Lower lobe of right lung (tissue), 2 donors: ENCODE measurements at places on chromosomes 12 and 14.

GRCh38 chr14:51727526-51727925 is 75.8 kb downstream of the FRMD6 start:
- DNase-seq: no peak

DNA sequence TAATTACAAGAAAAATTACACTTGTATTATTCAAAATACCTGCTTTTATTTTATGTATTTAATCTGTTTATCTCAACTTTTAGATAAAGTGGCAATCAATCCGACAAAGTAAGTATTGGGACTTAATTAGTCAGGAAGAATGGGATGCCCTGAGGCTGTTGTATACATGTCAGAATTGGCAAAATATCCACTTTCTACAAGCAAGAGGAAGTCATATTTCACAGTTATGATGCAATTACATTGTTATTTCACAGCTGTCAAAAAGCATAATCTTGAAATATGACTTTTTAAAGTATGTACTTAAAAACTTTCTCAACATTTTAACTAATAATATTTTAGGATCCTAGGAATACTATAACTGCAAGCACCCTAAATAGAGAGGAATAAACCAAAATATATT is 357.1 kb upstream of the MGAT4C start:
- no peak for DNase-seq

DNA sequence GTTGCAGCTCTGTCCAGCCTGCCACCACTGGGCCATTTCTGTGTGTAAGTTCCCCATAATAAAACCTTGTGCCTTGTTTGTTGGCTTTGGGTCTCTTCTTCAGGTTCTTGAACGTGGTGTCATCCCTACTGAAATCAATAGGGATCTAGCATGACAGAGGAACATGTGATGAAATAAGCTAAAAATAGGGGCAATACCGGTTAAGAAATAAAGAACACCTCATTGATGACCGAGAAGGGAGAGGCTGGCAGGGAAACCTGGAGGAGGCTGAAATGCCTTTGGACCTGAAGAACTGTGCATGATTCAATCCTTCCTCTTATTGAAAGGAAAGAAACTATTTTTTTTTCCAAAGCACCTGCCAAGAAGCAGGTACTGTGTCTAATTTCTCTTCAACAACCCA is 172.3 kb downstream of the PPM1H start:
- no peak for DNase-seq

DNA sequence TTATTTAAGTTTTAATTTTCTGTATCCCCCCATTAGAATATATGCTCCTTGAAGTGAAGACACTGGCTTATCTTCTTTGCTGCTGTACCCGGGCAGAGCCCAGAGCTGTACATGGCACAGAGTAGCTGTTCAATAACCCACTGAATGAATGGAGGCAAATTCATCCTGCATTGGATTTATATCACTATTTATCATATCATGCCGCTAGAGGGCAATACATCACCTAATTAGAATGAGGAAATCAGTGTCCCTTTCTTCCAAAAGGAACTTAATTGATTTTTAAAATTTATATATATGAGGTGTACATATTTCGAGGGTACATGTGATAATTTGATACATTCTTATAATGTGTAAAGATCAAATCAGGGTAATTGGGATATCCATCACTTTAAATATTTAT is 89.2 kb upstream of the TMEM260 start:
- no peak for DNase-seq

- no peak for DNase-seq
These were observed 2.4 kb downstream of the NAA30 start for GRCh38 chr14:57392830-57393229.

DNA sequence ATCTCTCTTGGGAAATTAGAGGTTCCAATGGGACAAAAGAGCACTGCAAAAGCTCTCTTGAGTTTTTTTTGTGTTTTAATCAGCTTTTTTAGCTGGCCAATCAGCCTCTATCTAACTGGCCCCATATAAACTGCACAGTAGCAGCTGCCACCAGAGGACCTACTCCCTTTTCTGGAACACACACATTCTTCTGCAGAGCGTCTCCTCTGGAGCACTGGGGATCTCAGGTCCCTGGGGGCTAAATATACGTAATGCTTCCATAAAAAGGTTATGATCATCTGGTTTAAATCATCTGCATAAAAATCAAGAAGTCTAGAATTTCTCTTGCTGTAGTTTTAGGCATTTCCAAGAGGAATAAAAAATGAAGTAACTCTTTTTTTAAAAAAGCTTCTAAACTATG is 32.3 kb downstream of the TSPAN8 start:
- DNase-seq: no peak

GRCh38 chr12:3931206-3931605 is 58.0 kb upstream of the PARP11 start:
- no peak for DNase-seq

- DNase-seq: no peak
These were observed 295.0 kb downstream of the RPAP3 start for GRCh38 chr12:47410862-47411261.

DNA sequence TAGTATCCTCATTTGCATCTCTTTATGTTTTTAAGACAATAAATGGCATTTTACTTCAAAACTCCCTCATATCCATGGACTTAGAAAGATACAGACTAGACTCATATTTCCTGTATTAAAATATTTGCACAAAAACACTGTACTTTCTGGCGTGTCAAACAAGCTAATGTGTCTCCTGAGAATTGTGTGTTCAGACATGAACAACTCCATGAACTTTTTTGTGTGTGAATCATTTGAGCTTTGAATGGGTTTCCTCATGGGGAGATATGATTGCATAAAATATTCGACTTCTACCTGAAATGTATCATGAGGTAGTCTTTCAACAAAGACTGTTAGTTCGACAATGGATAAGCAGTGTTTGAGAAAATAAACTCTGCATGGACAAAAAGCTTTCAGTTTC is 58.8 kb downstream of the TMEM30B start:
- no peak for DNase-seq

DNA sequence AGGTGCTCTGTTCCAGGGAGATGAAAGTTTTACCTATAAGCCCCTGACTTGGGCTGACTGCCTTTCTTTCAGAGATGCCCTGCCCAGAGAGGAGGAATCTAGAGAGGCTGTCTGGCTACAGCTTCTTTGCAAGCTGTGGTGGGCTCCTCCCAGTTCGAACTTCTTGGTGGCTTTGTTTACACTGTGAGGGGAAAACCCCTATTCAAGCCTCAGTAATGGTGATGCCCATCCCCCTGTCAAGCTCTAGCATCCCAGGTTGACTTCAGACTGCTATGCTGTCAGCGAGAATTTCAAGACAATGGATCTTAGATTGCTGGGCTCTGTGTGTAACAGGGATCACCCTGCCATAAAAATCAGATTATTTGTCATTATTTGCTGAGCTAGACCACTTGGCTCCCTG is 377.6 kb downstream of the FLRT2 start:
- no peak for DNase-seq

GRCh38 chr14:77562681-77563080 is 53.8 kb downstream of the SPTLC2 start:
- no peak for DNase-seq

DNA sequence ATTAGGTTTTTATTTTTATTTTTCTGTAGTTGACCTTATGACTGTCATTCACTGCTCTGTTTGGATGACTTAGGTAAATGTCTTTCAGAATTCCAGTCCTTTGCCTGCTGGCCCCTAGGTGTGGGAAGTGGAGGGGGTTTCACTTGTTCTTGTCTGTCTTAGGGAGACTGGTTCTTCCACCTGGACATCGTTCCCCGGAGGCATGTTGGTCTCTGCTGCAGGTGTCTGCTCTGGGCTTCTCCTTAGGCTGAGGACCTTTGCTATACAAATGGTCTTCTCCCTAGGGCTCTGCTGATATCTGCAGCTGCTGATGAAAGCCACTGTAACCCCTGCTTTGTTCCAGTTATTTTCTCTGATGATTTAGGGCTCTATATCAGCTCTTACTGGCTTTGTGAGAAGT is 97.1 kb downstream of the OTOGL start:
- no peak for DNase-seq

DNA sequence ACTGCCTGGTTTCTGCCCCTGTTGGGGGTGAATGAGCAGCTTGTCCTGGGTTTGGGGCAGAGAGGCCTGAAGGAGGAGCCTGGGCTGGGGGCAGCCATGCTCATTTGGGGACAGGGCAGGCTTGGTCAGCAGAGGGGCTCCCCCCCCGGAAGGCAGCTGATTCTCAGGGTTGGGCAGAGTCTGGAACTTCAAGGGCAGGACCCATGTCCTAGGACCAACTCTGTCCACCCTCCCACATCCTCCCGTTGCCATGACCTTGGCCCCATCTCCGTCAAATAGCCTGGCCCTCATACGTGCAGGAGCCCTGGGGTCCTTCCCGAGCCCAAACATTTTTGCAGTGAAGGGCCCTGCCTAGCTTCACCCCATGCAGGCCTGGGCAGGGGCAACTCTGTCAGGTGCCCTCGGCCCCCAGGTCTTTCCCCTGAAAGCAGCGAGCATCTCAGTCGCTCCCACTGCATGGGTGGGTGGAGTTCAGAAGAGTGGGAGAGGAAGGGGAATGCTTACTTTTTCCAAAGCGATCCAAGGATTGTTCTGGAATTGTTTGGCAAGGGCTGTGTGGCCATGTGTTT is 32.6 kb downstream of the TNFAIP2 start:
- no peak for DNase-seq

DNA sequence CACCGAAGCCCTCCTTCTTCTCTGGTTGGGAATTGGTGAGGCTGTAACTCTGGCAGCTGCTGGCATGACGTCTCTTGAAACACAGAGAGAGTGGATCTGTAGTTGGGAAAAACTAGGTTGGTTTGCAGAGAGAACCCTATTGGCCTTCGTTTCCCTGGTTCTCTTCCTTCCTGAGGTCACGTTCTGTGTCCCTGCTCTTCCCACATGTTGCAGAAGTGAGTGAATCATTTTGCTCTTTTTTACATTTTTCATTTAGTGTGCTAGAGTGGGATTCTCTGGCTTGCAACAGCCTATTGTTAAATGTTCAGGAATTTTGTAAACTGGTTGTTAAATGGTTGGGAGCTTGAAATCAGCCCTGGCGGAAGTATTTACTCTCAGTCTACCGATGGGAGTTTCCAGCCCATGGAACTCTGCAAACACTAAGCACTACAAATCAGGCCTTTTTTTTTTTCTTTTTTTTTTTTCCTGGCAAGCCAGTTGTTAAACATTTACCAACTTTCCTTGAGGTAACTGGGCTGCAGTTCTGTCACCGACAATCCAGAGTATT is 26.8 kb upstream of the CKAP4 start:
- DNase-seq: no peak

- DNase-seq: no peak
These were observed 41.9 kb upstream of the ZFP36L1 start for GRCh38 chr14:68834816-68835215.

GRCh38 chr14:74636424-74637177 is 24.6 kb upstream of the LTBP2 start:
- no peak for DNase-seq

DNA sequence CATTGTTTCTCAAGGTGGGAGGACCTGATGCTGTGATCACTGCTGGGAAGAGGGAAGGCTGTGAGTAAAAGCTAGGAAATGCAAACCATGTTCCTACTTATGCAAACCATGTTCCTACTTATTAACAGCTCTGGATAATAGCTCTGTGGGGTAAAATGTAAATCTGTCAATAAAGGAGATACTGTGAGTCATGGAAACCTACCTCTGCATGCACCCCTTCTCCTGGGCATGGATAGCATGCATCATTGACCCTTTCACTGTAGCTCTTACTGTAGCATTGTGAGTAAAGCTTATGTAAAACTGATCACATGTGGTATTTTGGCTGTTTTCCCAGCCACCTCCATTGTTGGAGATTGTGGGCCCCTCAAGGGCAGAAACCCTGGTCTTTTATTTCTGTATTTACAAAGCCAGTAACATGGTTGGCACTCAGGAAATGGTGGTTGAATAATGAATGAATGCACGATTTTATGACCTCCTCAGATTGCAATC is 253.7 kb downstream of the GRIN2B start:
- DNase-seq: no peak

DNA sequence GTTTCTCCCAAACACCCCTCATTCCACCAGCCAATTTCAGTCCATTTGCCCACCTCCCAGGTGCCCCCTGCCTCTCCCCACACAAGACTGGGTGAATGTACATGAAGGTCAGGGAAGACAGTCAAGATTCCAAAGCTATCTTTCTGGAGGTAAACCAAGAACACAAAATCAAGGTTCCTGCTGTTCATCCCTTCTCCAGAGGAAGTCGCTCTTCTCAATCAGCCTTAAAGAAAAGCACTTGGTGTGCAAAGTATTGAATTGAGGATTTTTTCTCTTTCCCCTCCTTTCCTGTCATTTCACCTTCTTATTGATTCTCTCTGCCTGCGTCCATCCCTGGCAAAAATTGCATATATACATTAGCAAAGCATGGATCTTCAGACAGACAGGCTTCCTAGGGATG is 4.5 kb downstream of the GRIN2B start:
- DNase-seq: no peak

DNA sequence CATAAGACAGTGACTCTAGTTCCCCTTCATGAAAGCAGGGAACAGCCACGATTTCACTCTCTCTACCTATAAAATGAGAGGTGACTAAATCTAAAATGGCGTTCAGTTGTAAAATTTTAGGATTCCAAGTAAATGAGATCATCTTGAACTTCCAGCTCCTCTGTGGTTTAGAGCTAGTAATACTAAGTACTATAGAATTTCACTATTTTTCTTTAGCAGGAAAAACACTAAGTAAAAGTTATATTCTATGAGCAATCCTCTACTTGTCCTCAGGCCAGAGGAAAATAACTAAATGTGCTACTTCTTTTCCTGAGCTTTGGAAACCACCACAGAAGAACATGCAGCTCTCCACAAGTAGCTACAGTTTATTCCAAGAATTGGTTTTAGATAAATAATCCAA is 55.6 kb downstream of the NIN start:
- no peak for DNase-seq

- no peak for DNase-seq
These were observed 123.8 kb downstream of the DUSP6 start for GRCh38 chr12:89228491-89228890.

DNA sequence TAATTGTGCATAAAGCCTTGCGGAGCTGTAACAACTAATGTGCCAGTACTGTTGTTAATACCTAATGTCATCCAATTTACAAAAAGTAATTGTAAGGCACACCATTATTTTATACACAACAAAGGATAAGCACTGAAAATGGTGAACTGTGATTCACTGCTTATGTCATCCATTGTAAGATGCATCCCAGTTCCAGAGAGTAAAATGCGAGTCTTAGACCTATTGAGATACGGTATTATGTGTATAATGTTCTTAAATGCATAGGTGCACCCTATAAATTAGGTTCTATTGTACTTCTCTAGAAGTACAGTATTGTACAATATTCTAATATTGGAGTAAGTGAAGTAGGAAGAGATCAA is 406 bp downstream of the PARP2 start:
- DNase-seq: no peak

GRCh38 chr12:73414926-73415325 is 1122.7 kb upstream of the ATXN7L3B start:
- DNase-seq: no peak
